ENCODE measurements at places on chromosomes 4 and X.

- DNase-seq, result peak; percentile 89
Observed at GRCh38 chrX:76427560-76428242, at the start of gene MAGEE1. MAGEE1 (plus strand) TSS chrX:76427710; CDS start chrX:76427931, 221 bp downstream.

- DNase-seq, result no peak
Observed at GRCh38 chr4:168273838-168274237, 44.7 kb downstream of the DDX60 start.

- no peak for DNase-seq
Observed at GRCh38 chr4:4417886-4418285, 31.0 kb downstream of the NSG1 start.

GRCh38 chrX:47864785-47865184 lies 28.1 kb downstream of the ZNF81 start:
- DNase-seq, result no peak

DNA sequence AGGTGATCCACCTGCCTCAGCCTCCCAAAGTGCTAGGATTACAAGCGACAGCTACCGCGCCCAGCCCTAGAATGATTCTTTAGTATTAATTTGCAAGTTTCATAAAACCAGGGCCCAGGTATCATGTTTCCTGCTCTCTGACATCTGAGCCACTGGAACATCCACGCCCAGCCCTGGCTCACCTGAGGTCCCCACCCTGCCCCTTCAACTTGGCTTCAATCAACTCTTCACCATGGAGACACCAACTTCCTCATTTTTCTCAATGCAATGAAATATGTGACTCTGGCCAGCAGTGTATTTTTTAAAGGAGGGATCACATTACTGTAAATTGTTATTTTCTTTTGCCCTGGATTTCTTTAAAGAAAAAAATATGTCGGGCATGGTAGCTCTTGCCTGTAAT lies 3.9 kb downstream of the PRSS12 start:
- no peak for DNase-seq
